Fibroblast of lung (primary cell): ENCODE measurements at places on chromosomes 12 and 14.

GRCh38 chr12:113853491-113853890 is 112.6 kb downstream of the RBM19 start:
- no peak for DNase-seq

- no peak for DNase-seq
These were observed 4.8 kb downstream of the MYH7 start for GRCh38 chr14:23430723-23431085.

- DNase-seq: no peak
These were observed 293.9 kb upstream of the AMIGO2 start for GRCh38 chr12:47373554-47374150.

- DNase-seq: no peak
These were observed 33.6 kb downstream of the SSH1 start for GRCh38 chr12:108823804-108824203.

DNA sequence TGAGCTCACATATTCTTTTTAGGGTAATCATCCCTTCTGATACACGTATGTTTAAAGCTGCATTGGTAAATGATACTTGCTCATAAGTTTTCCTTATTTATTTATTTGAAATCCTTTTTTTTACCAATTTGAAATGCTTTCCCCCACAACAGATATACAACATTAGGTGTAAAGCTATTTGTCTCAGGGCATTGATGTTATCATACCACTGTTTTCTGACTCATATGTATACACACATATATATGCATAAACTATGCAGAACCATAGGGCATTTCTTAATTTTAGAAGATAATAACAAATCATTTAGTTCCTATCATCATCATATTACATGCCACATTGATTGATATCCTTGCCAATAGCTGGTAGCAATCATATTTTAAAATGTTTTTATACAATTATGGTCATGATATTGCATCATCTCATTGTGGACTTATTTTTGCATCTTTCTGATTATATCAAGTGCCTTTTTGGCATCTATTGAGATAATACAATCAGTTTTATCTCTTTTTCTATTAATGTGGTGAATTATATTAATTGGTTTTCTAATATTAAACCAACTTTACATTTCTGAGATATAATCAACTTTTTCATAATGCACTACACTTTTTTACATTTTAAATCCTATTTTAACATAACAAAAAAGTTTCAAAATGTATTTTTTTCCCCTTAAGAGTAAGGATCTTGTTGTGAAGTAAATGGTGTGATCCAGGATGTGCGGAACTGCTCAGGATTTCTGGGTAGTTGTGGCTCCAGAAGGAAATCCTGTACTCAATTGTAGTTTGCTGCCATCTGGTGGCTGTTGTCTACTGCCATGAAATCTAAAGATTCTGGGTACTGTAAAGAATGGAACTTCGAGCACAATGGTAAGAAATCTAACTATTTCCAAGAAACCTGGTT is 16.7 kb downstream of the OR9K2 start:
- peak; percentile 46 for DNase-seq

GRCh38 chr12:130127532-130127911 is 34.7 kb upstream of the FZD10 start:
- DNase-seq: no peak
